GM18507 (cell line): ENCODE measurements at places on chromosomes 5 and 9.

DNA sequence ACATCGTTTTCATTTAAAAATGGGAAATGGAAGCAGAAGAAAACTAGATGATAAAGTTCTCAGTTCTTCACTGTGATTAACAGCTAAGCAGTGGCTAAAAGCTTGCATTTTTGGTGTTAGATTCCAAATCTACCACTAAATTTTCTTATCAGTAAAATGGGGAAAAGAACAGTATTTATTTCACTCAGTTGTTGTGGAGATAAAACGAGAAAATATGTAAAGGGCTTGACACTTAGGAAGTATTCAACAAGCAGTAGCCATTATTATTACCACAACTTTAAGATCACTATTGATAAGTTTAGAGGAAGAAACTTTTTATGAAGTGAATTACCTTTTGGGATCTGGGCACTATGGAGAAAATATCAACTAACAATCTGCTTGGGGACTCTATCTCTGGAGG is 4.5 kb downstream of the STOM start:
- DNase-seq = no peak

DNA sequence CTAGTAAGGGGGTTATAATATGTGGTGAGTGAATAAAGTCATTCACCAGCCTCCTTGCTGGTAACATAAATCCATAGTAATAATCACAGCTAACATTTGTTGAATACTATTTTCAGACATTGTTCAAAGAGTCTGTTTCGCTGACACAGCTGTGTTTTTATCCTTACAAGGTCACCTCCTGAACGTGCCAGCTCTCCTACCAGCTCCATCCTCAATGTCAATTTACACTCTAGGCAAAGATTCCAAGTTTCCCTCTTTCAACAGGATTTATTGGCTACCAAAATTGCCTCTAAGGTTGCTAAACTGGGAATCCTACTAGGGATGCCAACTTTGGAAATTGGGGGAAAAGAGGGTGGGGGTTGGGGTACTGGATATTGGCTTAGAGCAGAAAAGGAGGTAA is 30.7 kb upstream of the SMC5 start:
- no peak for DNase-seq

DNA sequence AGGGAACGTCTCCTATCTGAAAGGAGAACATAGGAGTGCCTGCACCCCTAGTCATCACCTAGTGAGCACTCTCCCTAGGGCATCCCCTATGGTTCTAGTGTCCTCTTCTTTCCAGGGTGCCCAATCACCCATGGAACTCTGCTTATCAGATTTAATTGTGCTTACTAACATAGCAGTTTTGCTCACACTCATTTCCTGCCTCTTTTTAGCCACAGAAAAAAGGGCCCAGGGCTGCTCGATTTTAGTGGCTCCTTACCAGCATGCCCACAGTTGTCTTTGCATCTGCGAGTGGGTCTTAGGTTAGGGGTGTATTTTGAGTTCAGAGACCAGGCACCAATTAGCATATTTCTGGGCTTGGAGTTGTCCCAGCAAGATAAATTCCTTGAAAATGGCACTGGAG is 1110.2 kb downstream of the TAF11L14 start:
- DNase-seq = no peak

DNA sequence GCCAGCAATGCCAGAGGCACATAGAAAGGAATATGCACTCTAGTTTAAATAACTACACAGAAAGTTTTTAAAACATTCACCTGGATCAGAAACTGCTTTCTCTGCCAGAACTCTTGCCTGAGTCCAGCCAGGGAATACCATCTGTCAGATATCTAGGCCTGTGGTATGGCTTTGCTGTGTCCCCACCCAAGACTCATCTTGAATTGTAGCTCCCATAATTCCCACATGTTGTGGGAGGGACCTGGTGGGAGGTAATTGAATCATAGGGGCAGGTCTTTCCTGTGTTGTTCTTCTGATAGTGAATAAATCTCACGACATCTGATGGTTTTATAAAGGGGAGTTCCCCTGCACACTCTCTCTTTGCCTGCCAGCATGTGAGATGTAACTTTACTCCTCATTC is 41.5 kb upstream of the KCNV2 start:
- DNase-seq = no peak

GRCh38 chr9:97502222-97502983 is 937 bp downstream of the TMOD1 start:
- DNase-seq = no peak

GRCh38 chr5:143432658-143433239 is 29.3 kb upstream of the NR3C1 start:
- no peak for DNase-seq

- DNase-seq = no peak
These were observed 21.2 kb downstream of the MAST4 start for GRCh38 chr5:66617226-66617861.

DNA sequence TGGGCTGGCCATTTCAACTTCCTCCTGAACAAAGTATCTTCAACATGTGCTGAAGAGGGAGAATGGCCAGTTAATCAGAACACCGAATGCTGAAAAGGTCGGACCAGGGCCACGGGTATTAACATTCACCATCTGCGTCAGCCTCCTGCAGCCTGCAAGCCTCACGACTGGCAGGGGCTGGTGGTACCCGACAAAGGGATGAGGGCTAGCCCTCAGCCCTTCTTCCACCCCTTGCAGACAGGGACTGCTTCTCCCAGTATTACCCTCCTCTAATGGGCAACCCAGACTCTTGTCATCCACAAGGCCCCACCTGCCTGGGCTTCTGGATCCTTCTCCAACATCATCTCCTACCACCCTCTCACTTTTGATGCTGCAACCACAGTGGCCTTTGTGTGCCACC is 246.6 kb downstream of the FSTL4 start:
- DNase-seq = no peak
